Activated CD8-positive, alpha-beta T cell treated with anti-CD3 and anti-CD28 coated beads, Interleukin-2, amount 10 ng/mL, durations not matched to agents 7 days and 5 days (primary cell): ENCODE measurements at places on chromosomes 1 and 21.

DNA sequence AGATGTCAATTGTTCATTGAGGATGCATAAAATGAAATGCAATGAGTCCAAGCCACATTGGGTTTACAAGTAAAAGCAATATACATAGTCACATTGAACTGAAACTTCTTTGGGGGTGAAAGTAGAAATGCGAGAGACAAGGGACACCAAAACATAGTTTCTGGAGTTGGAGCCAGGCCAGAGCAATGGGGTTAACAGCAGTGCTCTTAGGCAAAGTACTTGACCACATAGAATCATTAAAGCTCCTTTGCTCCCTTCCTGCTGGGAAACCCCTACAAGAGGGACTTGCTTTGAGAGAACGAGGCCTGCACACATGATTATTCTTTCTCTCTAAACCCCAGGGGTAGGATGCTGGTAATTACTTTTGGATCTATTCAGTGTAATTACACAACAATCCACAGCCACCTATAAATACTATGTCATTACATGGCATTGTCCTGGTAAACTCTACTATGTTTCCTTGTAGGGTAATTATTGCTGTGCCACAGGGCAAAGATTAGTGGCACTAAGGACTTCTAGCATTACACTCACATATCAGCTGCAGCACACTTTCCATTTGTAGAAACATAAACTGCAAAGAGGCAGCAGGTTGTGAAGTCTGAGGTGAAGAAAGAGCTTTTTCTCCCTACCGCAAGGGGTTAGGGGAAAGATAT is 421.6 kb upstream of the PBX1 start:
- no peak for DNase-seq

- DNase-seq, result no peak
Observed at GRCh38 chr21:27633631-27634030, 666.7 kb upstream of the ADAMTS5 start.

GRCh38 chr1:3638676-3639075 is 11.2 kb downstream of the WRAP73 start:
- no peak for DNase-seq

DNA sequence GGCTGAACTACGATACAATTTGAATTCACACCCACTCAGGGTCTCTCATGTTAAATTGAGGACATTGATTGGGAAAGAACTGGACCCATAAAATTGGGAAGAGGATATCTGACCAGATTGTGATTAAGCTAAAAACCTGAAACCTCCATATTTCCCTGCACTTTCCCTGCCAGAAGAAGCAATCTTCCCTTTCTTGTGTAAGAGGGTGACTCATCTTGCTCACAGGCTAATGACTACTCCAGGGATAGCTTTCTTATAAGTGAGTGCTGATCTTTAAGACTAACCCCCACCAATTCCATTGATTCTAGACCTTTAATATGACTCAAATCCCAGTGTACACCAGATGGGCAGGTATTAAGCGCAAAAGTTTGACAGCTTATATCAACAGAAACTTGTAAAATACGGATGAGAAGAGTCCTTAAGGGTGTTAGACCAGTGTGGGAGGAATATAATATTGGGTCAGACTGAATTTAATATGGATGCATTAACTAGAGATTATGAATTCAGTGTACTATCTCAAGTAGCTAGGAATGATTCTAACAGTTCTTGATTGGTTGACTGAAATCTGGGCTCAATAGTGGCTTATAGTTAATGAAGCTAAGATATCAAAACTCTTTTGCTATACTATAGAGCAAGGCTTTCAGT is 12.1 kb upstream of the SGIP1 start:
- DNase-seq, result no peak
